ENCODE measurements at places on chromosomes 13 and 19.

GRCh38 chr13:21005193-21005592 is 56.2 kb downstream of the LATS2 start:
- no peaks in the 10 kb centered on the region for H3K27me3 ChIP-seq
- DNase-seq = no peak
- H3K36me3 ChIP-seq = no peaks in the 10 kb centered on the region
- no peak overlapping the region for H3K4me3 ChIP-seq

DNA sequence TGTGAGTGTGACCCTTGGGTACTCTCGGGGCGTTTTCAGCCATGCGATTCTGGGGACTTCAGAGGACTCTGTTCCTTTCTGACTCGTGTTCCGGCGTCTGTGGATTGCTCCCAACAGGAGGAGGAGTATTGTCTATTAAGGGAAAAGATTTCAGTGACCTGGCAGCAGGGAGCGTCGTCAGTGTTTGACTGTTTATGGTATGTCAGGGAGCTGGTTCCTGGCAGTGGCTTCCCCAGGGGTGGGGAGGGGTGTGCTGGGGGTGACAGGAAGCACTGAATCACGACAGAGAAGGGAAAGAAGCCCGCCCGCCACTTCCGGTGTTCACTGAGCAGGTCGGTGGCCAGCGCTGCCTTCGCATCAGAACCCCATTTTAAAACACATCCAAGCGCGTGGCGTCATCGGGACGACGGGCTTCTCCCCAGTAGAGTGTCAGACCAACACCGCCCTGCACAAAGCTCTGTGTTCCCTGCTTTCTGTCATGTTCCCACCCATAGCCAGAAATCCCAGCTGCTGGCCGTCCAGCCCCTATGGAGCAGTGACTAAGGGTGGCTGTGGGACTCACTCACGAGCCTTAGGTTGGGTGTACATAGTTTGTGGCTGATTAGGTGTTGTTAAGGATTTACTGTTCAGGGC is 33.8 kb downstream of the COL4A2 start:
- peak overlapping the region; percentile 5 for H3K27ac ChIP-seq
- DNase-seq = no peak
- H3K4me1 ChIP-seq = peaks cover 8% of the 10 kb centered on the region
- H3K27me3 ChIP-seq = peaks cover 4% of the 10 kb centered on the region

- peaks cover 5% of the 10 kb centered on the region for H3K36me3 ChIP-seq
- H3K27me3 ChIP-seq = no peaks in the 10 kb centered on the region
- DNase-seq = no peak
- H3K4me1 ChIP-seq = peaks cover 40% of the 10 kb centered on the region
Observed at GRCh38 chr13:46663206-46664037, 110.5 kb downstream of the LRCH1 start.

GRCh38 chr19:35501684-35502083 is 11.4 kb upstream of the KRTDAP start:
- H3K4me3 ChIP-seq = no peak overlapping the region
- peaks cover 23% of the 10 kb centered on the region for H3K27me3 ChIP-seq
- H3K27ac ChIP-seq = no peak overlapping the region
- H3K4me1 ChIP-seq = no peaks in the 10 kb centered on the region
- no peak for DNase-seq

- H3K4me3 ChIP-seq = peak overlapping the region; percentile 34
- peaks cover 13% of the 10 kb centered on the region for H3K27me3 ChIP-seq
Observed at GRCh38 chr19:8333767-8334457, 9.2 kb downstream of the KANK3 start.

- peaks cover 19% of the 10 kb centered on the region for H3K27me3 ChIP-seq
- no peaks in the 10 kb centered on the region for H3K36me3 ChIP-seq
- peak; percentile 53 for DNase-seq
- H3K27ac ChIP-seq = no peak overlapping the region
Observed at GRCh38 chr19:1690699-1691307, 38.4 kb upstream of the TCF3 start.

GRCh38 chr19:48442116-48443035 is 3.4 kb upstream of the GRWD1 start:
- peak overlapping the region; percentile 67 for H3K4me3 ChIP-seq
- no peak overlapping the region for H3K27ac ChIP-seq
- DNase-seq = no peak
- H3K36me3 ChIP-seq = peaks cover 2% of the 10 kb centered on the region

DNA sequence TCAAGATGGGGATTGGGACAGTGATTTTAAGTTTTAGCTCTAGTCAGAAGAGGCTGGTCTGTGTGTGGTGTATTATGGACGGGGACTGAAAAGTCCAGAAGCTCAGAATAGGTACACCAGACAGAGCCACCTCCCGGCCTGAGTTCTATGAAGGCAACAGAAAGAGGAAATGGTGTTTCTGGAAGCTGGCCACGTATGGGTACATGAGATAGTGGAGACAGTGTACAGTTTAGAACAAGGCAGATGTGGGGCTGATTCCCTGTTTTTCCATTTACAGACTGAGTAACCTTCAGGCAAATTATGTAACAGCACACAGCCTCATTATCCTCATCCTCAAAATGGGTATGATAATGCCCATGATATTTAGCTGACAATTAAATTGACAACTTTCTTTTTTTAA is 1.3 kb downstream of the ZNF175 start:
- peak overlapping the region; percentile 23 for H3K27ac ChIP-seq
- H3K36me3 ChIP-seq = peaks cover 11% of the 10 kb centered on the region
- DNase-seq = no peak
- H3K27me3 ChIP-seq = no peaks in the 10 kb centered on the region
- H3K4me3 ChIP-seq = peak overlapping the region; percentile 100
- peaks cover 24% of the 10 kb centered on the region for H3K4me1 ChIP-seq

- H3K4me1 ChIP-seq = no peaks in the 10 kb centered on the region
- no peaks in the 10 kb centered on the region for H3K27me3 ChIP-seq
- no peak overlapping the region for H3K27ac ChIP-seq
- H3K36me3 ChIP-seq = no peaks in the 10 kb centered on the region
- no peak overlapping the region for H3K4me3 ChIP-seq
Observed at GRCh38 chr13:86085890-86086289, 286.7 kb upstream of the SLITRK6 start.

DNA sequence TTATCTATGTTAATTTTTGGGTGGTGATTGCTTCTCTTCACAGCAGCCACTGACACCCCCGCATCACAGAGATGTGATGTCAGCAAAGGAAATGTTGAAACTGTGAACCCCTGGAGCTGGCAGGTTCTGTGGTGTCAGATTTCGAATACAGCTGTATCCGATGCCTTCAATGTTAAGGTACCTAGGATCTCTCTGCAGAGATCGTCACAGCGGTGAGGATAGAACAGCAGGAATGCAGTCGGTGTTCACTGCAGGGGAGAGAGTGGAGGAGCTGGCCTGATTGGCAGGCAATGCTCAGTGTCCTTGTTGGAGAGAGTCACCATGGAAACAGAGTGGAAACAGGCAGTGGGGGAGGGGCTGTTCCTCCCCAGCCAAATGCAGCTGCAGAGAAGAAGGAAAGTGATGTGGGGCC is 79.5 kb upstream of the ZNF835 start:
- no peak for DNase-seq
- H3K27me3 ChIP-seq = no peaks in the 10 kb centered on the region
- H3K36me3 ChIP-seq = peaks cover 4% of the 10 kb centered on the region
- no peak overlapping the region for H3K27ac ChIP-seq
- H3K4me3 ChIP-seq = no peak overlapping the region

GRCh38 chr19:22945560-22945959 is 57.4 kb downstream of the ZNF728 start:
- no peaks in the 10 kb centered on the region for H3K36me3 ChIP-seq
- H3K27ac ChIP-seq = no peak overlapping the region
- no peak for DNase-seq
- no peaks in the 10 kb centered on the region for H3K4me1 ChIP-seq
- H3K4me3 ChIP-seq = no peak overlapping the region
- H3K27me3 ChIP-seq = no peaks in the 10 kb centered on the region

- H3K27me3 ChIP-seq = no peaks in the 10 kb centered on the region
- H3K36me3 ChIP-seq = peaks cover 15% of the 10 kb centered on the region
- peaks cover 11% of the 10 kb centered on the region for H3K4me1 ChIP-seq
Observed at GRCh38 chr13:95246292-95247082, 54.8 kb downstream of the ABCC4 start.

DNA sequence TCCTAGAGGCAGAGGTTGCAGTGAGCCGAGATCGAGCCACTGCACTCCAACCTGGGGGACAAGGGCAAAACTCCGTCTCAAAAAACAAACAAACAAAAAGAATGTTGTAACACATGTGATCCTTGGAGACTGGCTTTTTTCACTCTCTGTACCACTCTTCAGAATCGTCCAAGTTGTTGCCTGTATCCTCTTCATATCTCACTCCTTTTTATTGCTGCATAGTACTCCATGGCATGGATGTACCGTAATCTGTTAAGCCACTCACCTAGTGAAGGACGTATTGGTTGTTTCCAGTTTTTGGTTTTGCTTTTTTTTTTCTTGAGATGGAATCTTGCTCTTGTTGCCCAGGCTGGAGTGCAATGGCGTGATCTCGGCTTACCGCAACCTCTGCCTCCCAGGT is 7.0 kb upstream of the CD22 start:
- H3K36me3 ChIP-seq = peaks cover 2% of the 10 kb centered on the region
- peak overlapping the region; percentile 93 for H3K27ac ChIP-seq
- H3K4me3 ChIP-seq = no peak overlapping the region
- DNase-seq = no peak

DNA sequence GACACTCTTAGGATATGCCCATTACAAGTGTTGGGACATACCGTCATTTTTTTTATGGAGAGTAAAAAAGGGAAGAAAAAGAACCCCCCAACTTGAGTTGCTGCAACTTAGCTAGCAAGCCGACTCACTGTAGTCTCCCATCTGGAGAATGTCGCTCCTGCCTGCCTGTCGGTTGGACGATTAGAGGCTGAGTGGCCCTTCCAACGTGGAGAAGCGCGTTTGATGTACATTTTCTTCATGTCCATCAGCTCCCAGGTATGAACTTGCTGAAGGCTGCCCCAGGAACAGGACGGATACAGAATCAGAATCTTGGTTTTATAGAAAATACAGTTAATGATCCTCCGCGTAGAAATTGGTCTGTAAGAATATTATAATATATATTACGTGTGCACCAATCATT is 189.0 kb upstream of the SOX1 start:
- peaks cover 7% of the 10 kb centered on the region for H3K27me3 ChIP-seq
- DNase-seq = no peak
- H3K27ac ChIP-seq = no peak overlapping the region
- no peaks in the 10 kb centered on the region for H3K4me1 ChIP-seq
- no peak overlapping the region for H3K4me3 ChIP-seq

- H3K4me1 ChIP-seq = peaks cover 3% of the 10 kb centered on the region
- H3K36me3 ChIP-seq = no peaks in the 10 kb centered on the region
- H3K27me3 ChIP-seq = peaks cover 10% of the 10 kb centered on the region
- H3K4me3 ChIP-seq = no peak overlapping the region
- no peak for DNase-seq
Observed at GRCh38 chr19:30161021-30161655, 211.0 kb upstream of the ZNF536 start.

DNA sequence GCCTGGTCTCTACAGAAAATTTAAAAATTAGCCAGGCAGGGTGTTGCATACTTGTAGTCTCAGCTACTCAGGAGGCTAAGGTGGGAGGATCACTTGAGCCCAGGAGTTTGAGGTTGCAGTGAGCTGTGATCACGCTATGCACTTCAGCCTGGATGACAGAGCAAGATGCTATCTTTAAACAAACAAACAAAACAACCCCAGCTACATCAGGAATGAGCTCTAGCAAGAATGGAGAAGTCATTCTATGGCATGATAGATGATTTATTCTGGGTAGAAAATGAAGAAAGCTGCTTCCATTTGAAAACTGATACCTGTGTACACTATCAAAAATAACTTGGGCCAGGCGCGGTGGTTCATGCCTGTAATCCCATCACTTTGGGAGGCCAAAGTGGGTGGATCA is 15.8 kb upstream of the SHISA2 start:
- no peak overlapping the region for H3K4me3 ChIP-seq
- DNase-seq = no peak
- no peak overlapping the region for H3K27ac ChIP-seq

- H3K27ac ChIP-seq = no peak overlapping the region
- no peaks in the 10 kb centered on the region for H3K36me3 ChIP-seq
- DNase-seq = no peak
- no peaks in the 10 kb centered on the region for H3K27me3 ChIP-seq
- no peaks in the 10 kb centered on the region for H3K4me1 ChIP-seq
Observed at GRCh38 chr13:65844266-65844841, 1385.8 kb downstream of the PCDH9 start.

GRCh38 chr19:45899919-45900589 is 2.4 kb downstream of the MYPOP start:
- no peak for DNase-seq
- no peak overlapping the region for H3K27ac ChIP-seq
- peak overlapping the region; percentile 9 for H3K4me3 ChIP-seq
- H3K27me3 ChIP-seq = peaks cover 2% of the 10 kb centered on the region
- peaks cover 18% of the 10 kb centered on the region for H3K4me1 ChIP-seq
- peaks cover 16% of the 10 kb centered on the region for H3K36me3 ChIP-seq

- peaks cover 7% of the 10 kb centered on the region for H3K27me3 ChIP-seq
- DNase-seq = no peak
- H3K27ac ChIP-seq = no peak overlapping the region
- peaks cover 5% of the 10 kb centered on the region for H3K4me1 ChIP-seq
Observed at GRCh38 chr19:53463263-53463662, 4.3 kb upstream of the ZNF813 start.

DNA sequence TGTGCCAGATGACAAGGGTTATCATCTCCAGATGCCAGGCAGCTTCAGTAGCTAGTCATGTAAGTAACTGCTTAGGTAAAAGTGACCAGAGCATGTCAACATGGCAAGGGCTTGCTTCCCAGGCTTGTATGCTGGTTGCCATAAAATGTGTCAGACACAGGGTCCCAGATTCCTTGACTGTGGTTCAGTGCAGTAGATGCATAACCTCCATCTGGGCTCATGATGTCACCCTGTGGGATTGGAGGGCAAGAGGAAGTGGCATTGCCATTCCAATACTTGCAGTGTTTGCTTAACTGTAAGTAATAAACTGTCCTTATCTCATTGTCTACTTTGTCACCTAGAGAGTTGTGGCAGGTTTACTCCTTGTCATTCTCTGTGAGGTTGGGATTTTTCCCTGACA is 226.8 kb downstream of the PCDH17 start:
- no peaks in the 10 kb centered on the region for H3K27me3 ChIP-seq
- no peak overlapping the region for H3K4me3 ChIP-seq
- DNase-seq = no peak
- no peaks in the 10 kb centered on the region for H3K4me1 ChIP-seq
- no peaks in the 10 kb centered on the region for H3K36me3 ChIP-seq

GRCh38 chr13:112902101-112902651 is 66.8 kb upstream of the MCF2L start:
- peaks cover 4% of the 10 kb centered on the region for H3K27me3 ChIP-seq
- H3K4me3 ChIP-seq = no peak overlapping the region
- no peak for DNase-seq
- H3K36me3 ChIP-seq = peaks cover 9% of the 10 kb centered on the region

GRCh38 chr13:113889467-113889866 is 25.6 kb upstream of the GAS6 start:
- no peak for DNase-seq
- H3K27ac ChIP-seq = no peak overlapping the region
- no peaks in the 10 kb centered on the region for H3K36me3 ChIP-seq
- no peaks in the 10 kb centered on the region for H3K4me1 ChIP-seq
- peaks cover 20% of the 10 kb centered on the region for H3K27me3 ChIP-seq

DNA sequence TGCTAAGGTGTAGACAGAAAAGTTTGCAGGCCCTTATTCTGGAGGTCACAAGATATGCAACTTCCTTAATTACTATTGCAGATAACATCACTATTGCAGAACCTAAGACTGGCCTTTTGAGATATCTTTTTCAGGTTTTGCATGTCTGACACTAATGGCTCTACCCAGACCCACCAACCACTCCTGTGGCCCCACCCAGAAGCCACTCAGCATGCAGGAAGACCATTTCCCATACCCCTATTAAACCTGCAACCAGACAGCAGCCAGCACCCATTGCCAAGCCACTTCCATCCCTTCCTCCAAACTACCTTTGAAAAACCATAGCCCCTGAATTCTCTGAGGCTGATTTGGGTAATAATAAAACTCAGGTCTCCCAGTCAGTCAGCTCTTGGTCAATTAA is 297.6 kb downstream of the SLITRK6 start:
- no peaks in the 10 kb centered on the region for H3K4me1 ChIP-seq
- H3K27me3 ChIP-seq = no peaks in the 10 kb centered on the region
- H3K4me3 ChIP-seq = no peak overlapping the region
- H3K27ac ChIP-seq = no peak overlapping the region
